ENCODE measurements at places on chromosomes 12 and 14.
A peak's percentile ranks its signal among the peaks of the same experiment; 100 is the strongest.

DNA sequence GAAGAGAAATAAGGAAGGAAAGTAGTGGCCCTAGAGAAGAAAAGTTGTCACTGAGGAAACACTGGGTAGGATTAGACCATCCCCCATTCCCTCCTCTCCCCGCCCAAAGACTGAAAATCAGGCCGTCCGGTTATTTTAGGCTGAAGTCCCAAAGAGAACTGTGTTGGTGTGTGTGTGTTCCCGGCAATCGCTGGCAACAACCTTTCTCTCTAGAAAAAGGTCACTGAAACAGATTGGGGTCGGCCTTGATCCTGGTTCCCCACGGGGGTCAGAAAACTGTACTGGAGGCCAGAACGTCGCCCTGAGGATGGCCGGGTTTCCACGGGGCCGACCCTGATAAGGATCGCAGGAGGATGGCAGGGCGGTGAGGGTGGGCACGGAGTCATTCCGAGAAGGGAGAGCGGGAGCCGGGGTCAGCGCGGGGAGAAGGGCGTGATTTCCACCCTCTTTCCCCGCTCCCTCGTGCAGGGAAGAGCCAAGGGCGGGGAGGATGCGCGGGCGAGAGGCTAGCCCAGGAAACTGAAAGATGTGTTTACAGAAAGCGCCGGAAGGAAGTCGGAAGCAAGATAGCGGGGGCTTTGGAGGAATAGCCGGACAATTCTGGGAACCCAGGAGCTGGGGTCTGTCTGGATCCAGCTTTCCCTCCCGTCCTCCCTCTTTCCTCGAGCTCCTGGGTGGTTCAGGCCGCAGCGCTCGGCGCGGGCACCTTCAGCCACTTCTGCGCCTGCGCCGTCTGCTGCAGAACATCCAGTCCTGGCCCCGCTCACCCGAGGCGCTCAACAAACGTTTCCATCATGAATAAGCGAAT lies 25.3 kb upstream of the SPTLC2 start:
- peak; percentile 49 for DNase-seq

DNA sequence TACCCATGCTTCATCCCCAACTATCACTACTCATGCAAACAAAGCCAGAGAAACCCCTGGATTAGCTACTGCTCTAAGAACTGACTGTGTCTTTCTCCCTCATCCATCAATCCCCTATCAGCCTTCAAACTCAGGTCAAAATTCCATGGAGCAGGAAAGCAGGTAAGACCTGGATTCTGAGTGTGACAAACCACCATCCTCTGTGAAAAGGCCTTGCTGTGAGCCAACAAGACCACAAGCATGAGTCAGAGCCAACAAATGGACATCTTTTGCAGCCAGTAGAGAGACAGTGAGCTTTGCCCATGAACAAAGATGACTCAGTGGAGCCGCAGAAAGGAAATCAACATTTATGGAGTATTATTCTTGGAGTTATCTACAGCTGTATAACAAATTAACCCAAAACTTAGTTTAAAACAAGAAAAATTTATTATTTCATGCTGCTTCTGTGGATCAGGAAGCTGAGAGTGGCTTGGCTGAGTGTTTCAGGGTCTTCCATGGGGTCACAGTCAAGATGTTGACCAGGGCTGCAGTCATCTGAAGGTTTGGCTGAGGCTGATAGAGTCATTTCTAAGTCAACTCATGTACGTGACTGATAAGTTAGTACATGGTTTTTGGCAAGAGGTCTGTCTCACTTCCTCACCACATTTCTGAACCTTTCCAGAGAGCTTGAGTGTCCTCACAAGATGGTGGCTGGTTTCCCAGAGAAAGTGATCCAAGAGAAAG lies 61.1 kb downstream of the PITPNM2 start:
- no peak for DNase-seq

DNA sequence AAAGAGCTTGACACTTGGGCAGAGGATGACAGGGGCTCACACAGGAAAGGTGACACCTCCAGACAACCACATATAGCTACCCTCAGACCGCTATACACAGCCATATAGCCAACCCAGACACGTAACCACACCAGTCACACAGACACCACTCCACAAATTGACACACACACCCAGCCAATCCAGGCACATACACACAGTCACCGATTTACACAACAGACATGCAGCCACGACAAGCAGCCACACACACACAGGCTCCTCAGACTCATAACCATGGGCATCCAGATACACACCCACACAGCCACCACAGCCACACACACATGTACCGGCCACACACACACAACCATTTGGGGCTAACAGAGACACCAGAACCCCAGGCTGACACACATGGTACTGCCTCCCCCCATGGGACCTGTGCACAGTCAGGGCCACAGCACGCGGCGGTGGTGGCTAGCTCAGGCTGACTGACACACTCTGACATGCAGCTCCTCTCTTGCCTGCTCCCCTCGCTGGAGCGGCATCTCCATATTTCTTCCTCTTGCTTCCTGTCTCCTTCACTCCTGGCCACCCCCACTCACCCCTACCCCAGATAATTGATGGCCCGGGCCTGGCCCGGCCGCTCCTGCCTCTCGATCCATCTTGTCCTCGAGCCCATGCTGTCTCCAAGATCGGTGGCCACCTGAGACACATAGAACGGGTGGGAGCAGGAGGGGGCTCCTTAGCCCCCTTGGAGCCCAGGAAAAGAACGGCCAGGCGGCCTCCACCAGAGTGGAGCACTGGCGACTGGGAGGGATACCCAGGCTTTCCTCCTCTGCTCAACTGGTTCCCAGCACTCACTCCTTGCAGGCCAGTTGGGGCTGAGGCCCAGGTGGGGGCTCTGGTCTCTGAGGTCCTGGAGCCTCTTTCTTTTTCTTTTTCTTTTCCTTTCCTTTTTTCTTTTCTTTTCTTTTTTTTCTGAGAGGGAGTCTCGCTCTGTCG lies 6.0 kb upstream of the SHMT2 start:
- no peak for DNase-seq

DNA sequence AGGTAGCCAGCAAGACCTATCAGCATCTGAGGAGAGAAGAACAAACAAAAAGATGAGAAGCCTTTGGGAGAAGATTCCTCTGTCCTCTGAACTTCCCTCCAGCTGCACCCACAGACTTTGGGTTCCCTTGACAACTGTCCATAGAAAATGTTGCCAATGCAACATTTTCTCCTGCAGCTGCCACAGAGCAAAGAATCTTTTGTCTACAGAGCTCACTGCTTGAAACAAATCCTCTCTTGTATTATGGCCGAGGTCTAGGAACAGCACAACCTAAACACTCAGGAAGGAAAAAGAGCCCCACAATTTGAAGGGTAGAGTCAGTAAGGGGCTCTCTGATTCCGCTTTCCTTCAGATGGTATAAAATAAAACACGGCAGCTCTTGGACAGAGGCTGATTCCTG lies 14.3 kb downstream of the POMT2 start:
- no peak for DNase-seq

DNA sequence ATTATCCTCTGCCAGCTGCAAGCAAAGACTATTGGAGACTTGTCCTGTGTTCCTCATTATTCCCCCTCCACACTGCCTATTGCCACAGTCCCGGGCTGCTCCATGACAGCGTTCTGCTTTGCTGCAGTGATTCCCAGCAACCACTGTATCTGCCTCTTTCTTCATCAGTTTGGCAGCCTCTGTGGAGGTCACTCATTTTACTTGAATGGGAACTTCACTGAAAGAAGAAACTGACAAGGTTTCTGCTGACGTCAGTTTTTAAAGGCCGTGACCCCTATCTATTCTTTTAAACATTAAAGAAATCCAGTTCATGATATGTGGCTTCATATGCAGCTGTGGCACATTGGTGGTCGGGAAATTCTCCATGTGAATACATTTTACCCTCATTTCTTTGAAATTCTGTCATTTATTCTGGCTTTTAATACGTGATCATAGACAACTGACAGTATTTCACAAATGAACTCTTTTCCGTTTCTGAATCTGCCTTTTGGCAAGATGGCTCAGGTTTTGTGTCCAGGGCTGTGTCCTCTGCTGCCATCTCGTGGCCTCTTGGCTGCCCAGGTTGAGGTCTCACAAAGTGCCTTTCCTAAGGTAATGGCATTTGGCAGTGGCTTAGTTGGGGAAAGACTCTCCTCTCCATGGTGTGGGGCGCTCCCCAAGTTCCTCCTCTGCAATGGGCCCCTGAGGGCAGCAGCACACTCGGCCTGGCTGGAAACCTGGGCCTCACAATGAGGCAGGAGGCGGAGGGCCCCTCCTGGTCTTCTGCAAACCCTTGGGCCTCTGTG lies 5.8 kb downstream of the TMEM253 start:
- peak; percentile 32 for DNase-seq

DNA sequence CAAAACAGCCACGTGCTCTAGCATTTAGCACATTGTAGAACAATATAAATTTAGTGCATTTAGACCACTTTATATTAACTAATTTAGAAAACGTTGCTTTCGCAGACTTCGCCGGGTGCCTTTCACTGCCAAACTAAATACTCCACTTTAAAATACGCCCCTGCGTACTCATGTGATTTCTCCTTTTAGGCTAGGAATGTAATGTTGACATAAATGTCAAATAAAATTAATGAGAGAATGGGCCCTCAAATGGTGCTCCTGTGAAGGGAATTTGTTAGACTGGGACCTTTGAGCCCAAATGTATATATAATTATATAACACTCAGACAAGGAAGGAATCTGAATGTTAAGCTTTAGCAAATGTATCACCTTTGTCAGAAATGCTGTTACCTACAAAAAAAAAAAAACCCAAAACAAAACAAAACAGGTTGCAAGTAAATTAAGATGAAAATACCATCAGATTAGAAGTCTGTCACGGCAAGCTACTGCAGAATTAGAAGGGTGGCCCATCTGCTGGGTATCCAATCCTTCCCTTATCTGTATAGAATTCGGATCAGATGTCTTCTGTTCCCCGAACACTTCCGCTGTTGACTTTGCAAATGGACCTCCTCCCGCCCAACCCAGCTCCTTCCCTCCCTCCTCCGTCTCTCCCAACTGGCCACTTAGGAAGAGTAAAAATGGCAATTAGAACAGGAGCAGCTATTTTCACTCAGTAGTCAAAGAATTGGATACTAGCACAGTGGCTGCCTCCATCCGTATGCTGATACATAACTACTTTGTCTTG lies 159.3 kb upstream of the FOXN3 start:
- no peak for DNase-seq

DNA sequence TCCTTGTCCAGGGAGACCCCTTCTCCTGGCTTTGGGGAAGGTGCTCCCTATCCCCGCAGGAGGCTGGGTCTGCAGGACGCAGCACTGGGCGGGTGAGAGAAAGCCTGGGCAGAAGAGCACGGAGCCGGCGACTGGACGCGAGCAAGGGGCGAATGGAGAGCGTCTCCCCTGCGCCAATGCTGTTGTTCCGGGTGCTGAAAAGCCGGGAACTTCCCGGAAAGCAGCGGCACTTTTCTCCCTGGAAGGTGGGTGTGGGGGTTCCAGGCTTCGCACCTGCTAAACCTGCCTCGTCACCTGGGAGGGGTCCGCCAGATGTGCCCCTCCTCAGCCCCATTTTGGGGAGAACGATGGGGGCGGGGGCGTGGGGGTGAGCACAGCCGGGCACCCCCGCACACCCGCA lies 417.1 kb upstream of the TMTC1 start:
- DNase-seq: no peak

- DNase-seq: no peak
Measured at GRCh38 chr12:123491056-123491455, 33.1 kb downstream of the SNRNP35 start.

DNA sequence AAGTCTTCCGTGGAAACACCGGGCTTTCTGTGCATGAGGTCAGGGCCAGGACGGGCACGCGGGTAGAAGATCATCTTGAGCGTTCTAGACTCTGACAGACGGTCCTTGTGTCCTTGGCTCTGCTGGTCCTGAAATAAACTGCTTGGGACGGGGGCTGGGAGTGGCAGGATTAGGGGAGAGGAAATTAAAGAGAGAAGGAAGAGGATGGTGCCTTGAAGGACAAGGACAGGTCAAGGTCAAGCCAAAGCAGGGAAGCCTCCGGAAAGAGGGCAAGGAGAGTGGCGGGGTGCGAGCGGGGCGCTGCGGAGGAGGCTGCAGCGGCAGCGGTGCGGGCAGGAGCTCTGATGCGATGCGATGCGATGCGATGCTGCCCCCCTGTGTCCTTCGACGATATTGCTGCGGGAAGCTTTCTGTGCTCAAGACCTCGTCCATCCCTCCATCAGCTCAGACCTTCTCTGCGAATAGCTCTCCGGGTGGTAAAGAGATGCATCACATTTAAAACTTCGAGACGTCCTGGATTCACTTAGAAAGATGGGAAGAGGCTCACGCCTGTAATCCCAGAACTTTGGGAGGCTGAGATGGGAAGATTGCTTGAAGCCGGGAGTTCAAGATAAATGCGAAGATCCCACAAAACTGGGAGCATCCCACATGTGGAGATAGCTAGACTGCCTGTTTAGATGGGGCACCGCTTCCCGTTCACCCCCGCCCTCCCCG lies 110.1 kb upstream of the TMEM132D start:
- no peak for DNase-seq

GRCh38 chr14:58697930-58698642 lies 60.3 kb downstream of the DACT1 start:
- DNase-seq: no peak

DNA sequence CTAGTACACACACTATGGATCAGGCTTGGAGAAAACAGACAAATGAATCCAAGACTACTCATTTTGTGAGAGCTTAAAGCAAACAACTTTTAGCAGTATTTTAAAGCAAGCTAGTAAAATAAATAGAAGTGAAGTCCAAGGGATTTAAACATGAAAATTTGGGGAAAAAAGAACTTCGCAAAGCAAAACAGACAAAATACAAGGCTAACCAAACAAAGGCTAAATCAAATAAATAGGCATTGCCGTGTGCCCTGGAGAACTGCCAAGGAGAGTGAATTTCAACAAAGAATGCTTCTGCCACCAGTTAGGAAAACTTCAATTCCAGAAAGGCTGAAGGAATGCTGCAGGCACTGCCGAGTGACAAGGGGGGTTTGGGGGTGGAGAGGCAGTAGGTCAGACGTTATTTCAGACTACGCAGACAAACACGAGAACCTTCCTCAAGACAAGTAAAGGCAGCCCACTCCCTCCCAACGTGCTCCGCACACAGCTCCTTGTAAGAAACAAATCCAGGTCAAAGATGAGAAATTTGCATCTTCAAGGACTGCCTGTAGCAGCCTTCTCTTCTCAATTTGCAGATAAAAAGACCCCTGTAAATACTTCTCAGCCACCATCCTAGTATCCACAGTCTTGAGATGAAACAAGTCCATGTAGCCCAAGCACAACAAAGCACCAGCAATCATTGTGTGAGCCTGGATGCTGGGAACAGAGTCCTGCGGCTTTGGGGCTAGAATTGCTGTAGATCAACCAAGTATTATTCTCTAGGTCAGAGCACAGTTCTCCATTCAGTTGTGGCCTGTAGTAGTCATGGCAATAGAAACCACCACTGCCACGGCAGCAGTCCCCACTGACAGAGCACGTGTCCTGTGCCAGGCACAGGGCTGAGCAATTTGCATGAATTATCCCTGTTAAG lies 43.3 kb downstream of the EFCAB11 start:
- DNase-seq: no peak
